ENCODE measurements at places on chromosomes 16 and 17.

DNA sequence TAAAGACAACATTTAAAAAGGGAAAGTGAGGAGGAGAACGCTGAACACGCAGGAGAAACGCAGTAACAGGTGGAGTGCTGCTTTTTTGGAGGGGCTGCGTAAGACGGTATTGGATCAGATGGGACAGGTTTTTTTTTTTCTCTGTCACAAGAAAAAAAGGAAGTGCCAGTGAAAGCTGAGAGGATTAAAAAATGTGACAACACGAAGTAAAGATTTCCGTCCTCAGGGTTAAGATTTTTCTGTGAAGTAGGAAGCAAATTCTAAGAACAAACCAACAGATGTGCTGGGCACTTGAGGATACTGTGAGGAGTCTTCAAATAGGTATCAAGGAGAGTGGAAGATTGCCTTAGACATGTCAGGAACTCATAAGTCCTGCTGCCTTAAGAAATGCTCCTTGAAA, 5.8 kb upstream of the ABCA9 start:
- no peak for DNase-seq

DNA sequence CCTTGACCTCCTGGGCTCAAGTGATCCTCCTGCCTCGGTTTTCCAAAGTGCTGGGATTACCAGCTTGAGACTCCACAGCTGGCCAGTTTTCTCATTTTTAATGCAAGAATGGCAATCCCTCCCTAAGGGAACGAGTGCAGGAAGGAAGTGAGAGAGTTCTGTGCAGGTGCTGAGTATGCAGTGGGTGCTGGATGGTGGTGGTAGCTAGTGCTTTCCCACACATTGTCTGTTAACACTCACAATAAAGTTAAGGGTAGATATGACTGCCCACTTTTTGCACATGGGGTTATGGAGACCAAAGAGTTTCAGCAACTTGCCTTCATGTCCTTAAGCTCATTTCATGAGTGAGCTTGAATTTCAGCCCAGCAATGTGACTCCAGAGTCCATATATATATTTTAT, 18.5 kb downstream of the RGS9 start:
- no peak for DNase-seq

DNA sequence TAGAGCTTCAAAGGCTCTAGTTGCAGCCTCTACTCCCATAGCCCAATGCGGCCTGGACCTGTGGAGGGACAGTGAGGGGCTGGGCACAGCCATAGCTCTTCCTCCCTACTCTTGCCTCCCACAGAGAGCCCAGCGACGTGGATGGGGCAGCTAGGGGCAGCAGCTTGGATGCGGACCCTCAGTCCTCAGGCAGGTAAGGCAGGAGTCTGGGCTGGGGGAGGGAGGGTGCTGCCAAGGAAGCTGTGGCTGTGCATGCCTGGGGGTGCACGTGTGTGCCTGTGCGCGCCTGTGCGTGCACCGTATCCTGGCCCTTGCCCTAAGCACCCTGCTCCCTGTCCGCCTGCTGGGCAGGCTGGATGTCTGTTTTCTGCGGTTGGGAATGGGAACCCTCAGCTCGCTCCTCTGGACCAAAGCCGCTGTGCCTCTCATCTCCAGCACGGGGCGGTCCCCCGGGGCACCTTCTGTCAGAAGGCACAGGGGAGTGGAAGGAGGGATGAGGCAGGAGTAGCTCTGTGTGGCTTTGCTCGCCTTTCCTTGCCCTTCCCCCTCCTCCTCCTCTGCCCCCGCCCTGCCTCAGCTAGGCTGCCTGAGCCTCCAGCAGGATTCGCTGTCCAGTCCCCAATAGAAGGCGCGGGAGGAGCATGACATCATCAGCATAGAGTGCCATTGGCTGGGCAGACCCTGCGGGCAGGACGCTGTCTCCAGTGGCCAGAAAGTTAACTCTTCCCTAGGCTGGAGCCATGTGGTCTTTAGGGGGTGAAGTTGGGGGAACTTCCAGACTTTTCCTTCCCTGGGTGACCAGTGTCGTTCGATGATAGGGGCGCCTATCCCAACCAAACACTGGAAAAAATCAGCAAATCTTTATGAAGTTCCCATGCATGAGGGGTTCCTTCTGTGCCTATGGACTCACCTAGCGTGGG, 797 bp downstream of the PRCD start:
- DNase-seq, result peak; percentile 94

DNA sequence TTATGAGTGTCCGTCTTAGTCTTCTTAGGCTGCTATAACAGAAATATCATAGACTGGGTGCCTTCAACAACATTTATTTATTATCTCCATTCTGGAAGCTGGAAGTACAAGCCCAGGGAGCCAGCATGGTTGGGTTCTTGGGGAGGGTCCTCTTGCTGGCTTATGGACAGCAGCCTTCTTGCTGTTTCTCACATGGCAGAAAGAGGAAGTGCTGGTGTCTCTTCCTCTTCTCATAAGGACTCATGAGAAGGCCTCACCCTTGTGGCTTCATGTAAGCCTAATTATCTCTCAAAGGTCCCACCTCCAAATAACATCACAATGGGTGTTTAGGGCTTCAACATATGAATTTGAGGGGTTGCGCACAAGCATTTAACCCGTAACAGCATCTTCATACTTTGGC, 207.0 kb upstream of the COX10 start:
- peak; percentile 70 for DNase-seq

DNA sequence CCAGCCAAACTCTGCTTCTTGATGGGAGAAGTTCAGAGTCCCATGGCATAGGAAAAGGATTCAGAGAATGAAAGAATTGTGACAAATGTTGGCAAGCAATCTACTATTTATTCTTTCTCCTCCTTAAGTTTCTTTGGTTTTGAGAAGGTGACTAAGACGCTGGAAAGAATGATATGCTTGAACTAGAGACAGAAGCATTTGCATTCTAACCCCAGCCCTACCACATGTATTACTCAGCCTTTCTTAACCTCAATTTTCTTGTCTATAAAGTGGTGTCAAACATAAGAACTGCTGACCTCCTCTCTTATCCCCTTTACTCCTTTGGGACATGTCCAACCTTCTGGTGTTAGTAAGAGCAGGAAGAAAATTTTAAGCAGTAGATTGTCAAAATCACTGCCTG, 124.7 kb downstream of the HS3ST2 start:
- no peak for DNase-seq

GRCh38 chr17:50169121-50169764, 3.4 kb downstream of the SGCA start:
- peak; percentile 91 for DNase-seq

Data from Karpas-422 (cell line).